ENCODE measurements at places on chromosomes 1 and 21. TPM values are rescaled to one million over a fixed set of nuclear protein-coding genes. Genes with fewer than 3 reads are reported as not detected.

GRCh38 chr1:157734321-157734720 lies 33.8 kb upstream of the FCRL3 start:
- DNase-seq, result no peak

DNA sequence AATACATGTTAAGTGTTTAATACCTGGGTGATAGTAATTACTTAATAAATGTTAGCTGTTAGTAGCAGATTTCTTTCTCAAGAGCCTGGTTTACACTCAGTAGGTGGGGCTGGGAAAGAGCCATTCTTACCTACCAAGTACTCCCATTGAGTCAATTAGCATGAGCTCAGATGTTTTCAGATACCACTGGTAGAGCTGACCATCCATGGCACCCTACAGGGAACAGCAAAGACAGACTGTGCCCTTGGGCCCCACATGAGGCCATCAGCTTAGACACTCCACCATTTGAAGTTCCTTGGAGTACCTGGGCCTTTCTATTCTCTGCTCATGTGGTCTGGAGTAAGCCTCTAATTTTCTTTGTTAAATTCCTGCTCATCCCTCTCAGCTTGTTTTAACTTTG lies 179.3 kb downstream of the CACNA1E start:
- no peak for DNase-seq

DNA sequence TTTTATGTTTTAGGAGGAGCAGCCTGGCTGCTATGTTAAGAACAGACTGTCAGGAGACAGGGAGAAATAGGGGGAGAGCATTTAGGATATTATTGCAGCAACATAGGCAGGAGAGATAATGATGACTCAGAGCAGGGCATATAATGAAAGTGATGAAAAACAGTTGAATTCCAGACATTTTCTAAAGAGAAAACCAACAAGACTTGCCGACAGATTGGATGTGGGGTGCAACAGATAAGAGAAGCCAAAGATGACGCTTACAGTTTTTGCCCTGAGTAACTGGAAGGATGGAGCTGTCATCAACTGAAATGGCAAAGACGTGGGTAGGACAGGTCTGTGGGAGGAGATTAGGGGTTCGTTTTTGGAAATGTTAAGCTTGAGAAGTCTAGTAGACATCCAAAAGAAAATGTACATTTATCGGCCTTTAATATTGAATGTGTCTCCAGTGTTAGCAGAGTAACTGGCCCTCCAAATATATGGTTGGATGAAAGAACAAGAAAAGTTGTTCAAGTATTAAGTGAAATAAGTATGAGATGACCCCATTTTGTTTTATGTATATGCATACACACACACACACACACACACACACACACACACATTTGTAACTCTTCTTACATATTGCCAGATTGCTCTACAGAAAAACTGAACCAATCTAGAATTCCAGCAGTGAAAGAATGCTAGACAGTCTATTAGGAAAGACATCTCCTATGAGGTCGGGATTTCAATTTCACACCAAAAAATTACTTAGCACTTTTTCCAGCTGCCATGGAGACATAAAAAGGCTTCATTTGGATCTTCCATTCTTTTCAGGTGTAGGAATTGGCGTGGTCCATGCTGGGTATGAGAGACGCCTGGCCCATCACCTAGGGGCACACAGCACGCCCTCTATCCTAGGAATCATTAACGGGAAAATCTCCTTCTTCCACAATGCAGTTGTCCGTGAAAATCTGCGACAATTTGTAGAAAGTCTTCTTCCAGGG lies 17.2 kb downstream of the DNAJC16 start:
- DNase-seq, result no peak

GRCh38 chr1:88956003-88956402 lies 36.4 kb downstream of the KYAT3 start:
- DNase-seq, result no peak

GRCh38 chr21:17693801-17694200 lies 81.1 kb upstream of the BTG3 start:
- DNase-seq, result no peak

DNA sequence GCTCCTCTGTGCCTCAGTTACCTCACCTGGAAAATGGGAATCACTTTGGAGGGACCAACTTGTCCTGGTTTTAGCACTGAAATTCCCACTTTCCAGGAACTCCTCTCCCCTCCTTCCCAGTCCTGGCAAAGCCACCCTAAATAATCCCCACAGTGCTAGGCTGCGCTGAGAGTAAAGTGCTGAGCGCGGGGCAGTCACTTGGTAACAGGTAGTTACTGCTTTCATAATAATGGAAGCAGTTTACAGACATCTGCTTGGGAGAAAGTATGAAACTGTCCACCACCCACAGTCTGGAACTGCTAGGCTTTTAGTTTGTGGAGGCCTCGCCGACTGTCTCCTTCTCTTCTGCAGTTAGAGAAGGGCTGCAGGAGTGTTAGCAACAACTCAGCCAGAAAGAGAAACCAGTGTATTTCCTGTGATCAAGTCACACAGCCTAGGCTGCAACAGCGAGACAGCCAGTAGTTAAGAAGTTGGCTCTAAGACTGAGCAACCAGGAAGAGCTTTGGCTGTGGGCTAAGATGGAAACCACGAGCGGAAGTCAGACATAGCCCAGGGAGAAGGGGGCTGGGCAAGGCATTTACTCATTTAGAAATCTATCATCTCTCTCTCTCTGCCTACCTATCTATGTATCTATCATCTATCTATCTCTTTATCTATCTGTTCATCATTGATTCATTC lies 30.8 kb upstream of the ABCG1 start:
- peak; percentile 75 for DNase-seq

DNA sequence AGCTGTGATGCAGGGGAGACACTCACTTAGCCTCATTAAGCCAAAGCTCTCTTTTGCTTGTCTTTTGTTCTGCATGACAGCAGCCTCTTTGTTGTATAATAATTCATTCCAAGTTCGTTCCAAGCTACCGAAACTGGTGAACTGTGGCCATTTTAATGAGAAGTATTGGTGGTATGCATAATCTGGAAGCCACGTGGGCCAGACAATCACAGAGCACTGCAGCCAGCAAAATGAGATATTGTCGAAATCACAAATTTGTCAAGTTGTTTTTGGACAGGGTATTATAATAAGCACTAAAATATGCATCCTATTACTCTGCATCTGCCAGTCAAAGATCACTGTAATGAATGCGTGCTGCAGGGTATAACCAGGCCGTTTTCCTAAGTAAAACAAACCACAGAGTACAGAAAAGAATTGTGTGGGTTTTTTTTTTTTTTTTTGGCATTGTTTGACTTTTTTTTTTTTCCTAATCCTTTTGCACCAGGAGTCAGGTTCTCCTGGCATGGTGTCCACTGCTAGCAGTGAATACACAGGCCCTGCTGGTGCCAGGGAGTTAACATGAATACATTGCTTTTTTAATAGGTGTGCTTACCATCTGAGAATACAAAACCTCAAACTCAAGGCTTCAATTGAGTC lies 423.9 kb downstream of the PTBP2 start:
- no peak for DNase-seq

DNA sequence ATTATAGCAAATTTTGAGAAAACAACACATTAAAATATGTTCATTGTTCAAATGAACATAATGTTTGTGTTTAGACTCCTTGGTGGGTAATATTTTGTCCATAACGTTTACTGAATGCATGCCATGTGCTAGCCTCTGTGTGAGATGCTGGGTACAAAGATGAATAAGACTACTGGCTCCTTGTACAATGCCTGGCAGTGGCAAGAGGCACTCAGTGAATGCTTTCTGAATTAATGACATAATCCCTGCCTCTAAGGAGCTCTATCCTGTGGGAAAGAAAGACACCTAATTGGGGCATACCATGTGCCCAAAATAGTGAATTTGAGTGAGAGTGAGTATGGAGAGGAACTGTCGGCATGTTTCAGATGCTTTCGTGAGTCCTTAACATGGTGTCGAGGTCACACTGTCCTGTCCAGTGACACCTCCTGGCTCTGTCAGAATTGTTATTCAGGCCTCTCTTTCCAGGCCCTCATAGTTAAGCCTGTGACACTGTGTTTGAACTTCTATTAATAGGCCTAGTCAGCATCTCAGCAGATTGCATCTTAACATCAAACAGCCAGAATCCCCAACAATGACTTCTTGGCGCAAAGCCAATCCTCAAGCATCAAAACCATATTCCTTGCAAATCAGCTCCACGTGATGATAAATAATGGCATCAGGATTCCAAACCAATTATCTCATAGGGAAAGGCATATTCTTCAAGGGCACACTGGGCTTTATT lies 32.8 kb upstream of the S1PR1 start:
- no peak for DNase-seq

The OR2T33 gene
- total RNA-seq, result not detected

The GFI1 gene
- total RNA-seq, result 6.5 TPM
